Stromal cell of bone marrow (primary cell): ENCODE measurements at places on chromosomes 5 and 9.
A peak's percentile ranks its signal among the peaks of the same experiment; 100 is the strongest.

GRCh38 chr9:133202145-133202513, 6.9 kb downstream of the OBP2B start:
- DNase-seq: no peak

GRCh38 chr5:141493500-141494422, 4.9 kb downstream of the PCDHGC5 start:
- DNase-seq: no peak

- no peak for DNase-seq
Measured at GRCh38 chr9:134053941-134054761, 13.7 kb downstream of the BRD3 start.

DNA sequence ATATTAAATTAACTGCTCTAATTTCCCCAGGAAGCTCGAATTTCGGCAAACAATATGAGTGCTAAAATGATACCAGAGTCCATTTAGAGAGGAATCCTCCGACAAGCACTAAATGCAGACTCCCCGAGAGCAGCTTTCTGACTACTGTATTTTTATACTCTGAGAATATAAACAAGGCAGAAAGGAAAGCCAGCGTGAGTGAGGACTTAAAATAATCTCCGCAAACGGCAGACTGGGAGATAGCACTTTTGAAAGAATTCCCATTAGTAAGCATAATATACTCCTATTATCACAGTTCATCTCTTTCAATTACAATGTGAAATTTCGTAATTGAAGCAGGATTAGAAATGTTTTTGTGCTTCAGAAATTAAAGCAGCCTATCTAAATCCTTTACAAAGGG, 269.4 kb upstream of the PANK3 start:
- no peak for DNase-seq

GRCh38 chr9:92384375-92384774, 20.0 kb downstream of the OGN start:
- DNase-seq: peak; percentile 55

GRCh38 chr5:170361616-170362015, 27.6 kb downstream of the KCNMB1 start:
- DNase-seq: no peak

GRCh38 chr5:45796959-45797553, 100.9 kb upstream of the HCN1 start:
- no peak for DNase-seq

DNA sequence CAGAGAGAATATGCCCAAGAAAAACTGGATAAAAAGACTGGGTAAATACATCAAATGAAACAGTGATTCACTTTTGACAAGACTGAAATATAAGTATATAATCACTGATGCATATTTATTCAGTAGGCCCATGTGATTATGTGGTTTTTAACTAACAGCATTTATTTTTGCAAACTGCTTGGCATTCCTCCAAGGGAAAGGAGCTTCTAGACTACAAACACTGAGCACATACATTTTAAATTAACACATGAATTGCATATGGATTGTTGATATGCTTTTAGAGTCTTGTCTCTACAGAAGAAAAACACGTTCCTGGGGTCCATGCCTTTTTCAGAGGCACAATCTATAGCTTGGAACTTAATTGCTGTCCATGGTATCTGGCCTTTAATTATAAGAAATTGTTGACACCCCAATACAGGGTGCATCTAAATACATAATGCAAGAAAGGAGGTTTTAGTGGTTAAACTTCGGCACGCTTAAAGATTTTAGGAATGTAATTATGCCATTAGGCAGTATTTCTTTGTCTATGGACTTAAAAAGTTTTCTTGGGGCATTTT, 6.9 kb upstream of the MEIKIN start:
- DNase-seq: no peak

DNA sequence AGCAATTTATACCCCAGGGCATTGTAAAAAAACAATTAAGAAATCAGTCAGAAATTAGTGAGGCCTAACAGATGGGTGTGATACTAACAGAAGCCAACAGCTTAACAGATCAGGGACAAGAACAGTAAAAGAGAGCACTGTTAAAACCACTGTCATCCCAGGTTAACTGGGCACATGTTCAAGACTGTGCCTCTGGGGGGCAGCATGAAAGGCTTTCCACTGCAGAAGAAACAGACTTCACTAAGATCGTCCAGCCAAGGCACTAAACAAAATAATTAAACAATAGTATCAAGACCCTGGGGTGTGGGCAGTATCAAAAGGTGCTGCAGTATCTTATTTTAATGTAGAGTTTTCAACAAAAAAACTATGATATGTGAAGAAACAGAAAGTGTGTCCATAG, 43.5 kb downstream of the FBN2 start:
- DNase-seq: no peak
